ENCODE measurements at places on chromosomes 6 and 20.

- DNase-seq = no peak
Measured at GRCh38 chr6:128107682-128108081, 206.8 kb upstream of the THEMIS start.

DNA sequence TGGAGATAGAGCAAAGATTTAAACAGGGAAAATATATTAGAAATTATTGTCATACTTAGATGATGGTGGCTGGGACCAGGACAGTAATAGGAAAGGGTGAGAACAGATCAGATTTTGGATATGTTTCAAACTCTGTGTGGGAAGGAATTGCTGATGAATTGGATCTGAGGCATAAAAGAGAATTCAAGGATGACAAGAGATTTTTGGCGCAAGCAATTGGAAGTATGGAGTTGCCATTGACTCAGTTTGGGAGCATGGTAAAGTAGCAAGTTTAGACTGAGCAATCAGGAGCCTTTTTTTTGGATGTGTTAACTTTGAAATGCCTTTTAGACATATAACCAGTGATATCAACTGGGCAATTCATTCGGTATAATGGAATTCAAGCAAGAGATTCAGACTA is 14.4 kb downstream of the TAB2 start:
- no peak for DNase-seq

DNA sequence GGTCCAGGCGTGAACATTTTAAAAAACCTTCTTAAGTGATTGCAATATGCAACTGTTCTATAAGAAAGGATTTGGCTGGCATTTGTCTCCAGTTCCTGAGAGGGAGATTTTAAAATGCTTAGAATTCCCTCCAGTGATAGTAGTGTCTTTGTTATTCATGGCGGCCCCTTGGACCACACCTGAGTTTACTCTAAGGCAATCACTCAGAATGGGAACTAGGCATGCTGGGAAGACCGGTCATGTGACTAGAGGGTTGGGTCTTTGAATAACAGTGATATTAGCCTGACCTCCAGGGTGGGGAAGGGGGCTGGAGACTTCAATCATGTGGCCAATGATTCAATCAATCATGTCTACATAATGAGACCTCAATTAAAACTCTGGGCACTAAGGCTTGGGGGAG is 50.7 kb upstream of the UTRN start:
- DNase-seq = no peak

DNA sequence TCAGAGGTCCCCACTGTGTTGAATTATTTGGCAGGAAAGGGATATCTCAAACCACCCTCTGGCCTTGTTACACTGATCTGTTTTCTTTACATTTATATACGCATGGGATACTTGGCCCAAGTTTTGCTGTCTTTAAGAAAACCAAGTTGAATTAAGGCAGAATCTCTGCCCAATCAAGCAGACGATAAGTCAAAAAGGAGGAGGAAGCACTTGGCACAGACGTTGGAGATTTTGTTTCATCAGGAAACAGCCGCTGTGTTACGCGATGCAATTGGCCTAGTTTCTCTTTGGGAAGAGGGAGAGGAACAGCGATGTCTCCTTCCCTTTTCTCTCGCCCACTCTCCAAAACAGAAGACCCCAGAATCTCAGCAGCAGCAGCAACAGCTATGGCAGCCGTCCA is 20.2 kb upstream of the NAA20 start:
- DNase-seq = no peak

DNA sequence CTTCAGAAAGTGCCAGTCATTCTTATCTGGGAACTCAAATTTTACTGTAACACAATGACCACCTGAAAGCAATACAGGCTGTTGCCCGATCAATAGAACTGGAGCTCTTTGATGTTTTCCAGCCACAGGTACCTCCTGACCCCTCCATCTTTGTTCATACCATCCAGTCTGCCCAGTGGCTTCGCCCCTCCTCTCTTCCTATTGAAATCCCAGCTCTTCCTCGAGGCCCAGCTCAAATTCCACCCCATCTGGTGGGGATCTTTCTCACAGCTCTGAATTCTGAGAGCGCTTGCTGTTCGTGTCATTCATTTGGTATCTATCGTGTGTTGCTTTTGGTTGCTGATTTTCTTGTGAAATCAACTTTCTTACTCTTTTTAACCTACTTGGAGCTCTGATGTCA is 87.9 kb upstream of the CNKSR3 start:
- no peak for DNase-seq

DNA sequence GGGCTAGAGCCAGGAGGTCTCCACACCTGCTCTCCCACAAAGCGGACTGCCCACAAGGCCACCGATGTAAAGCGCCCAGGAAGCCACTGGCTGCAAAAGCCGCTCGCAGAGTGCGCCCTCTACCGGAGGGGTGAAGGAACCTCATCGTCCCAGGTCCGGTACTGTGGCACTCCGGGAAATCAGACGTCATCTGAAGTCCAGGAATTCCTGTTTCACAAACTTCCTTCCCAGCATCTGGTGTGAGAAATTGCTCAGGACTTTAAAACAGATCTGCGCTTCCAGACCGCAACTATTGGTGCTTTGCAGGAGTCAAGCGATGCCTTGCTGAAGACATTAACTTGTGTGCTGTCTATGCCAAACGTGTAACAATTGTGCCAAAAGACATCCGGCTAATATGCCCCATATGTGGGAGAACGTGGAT is 115.1 kb upstream of the ARID1B start:
- peak; percentile 39 for DNase-seq

- DNase-seq = no peak
Measured at GRCh38 chr20:22411627-22412450, 172.5 kb downstream of the FOXA2 start.

- DNase-seq = no peak
Measured at GRCh38 chr20:48844996-48845395, 17.2 kb upstream of the PREX1 start.

GRCh38 chr6:10901770-10902169 is 14.9 kb downstream of the SYCP2L start:
- DNase-seq = no peak

GRCh38 chr20:571754-572441 is 28.3 kb upstream of the CSNK2A1 start:
- DNase-seq = no peak

DNA sequence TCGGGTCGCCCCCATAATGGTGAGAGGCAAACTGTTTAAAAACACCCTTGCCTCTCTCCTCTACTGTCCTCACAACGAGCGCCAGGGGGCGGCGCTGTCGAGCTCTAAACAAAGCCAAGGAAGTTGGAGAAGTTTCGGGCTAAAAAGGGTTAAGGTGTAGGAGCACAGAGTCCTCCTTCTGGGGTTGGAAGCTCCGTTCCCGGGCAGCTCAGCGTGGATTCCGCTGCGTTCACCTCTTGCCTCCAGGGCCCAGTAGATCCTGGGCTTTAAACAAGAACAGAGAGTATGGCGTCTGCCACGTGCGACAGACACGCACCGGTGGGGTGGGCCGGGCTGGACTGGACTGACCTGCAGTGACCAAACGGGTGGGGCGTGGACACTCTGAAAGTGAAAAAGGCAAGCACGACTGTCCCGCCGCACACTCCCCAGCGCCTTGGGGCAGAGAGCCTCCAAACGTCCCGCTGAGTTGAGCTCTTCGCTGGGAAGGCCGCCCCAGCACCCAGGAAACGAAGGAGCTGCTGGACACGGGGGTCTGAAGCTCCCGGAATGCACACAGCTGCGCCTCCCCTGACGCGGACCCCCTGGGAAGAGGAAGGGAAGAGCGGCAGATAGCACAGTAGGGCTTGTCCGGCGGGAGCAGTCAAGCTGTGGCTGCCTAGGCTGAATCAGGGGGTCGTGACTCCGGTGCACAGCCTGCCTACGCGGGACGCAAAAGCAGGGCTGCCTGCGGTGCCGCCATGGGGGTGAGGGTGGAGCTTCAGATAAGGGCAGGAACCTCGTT is 1.6 kb upstream of the THBD start:
- peak; percentile 68 for DNase-seq

DNA sequence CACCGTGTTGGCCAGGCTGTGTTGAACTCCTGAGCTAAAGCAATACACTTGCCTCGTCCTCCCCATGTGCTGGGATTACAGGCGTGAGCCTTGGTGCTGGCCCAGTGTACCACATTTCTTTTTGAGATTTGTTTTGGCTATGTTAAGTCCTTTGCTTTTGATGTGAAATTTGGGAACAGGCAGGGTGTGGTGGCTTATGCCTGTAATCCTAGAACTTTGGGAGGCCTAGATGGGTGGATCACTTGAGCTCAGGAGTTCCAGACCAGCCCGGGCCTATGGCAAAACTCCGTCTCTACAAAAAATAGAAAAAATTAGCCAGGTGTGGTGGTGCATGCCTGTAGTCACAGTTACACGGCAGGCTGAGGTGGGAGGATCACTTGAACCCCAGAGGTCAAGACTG is 40.2 kb downstream of the GINS1 start:
- DNase-seq = no peak

DNA sequence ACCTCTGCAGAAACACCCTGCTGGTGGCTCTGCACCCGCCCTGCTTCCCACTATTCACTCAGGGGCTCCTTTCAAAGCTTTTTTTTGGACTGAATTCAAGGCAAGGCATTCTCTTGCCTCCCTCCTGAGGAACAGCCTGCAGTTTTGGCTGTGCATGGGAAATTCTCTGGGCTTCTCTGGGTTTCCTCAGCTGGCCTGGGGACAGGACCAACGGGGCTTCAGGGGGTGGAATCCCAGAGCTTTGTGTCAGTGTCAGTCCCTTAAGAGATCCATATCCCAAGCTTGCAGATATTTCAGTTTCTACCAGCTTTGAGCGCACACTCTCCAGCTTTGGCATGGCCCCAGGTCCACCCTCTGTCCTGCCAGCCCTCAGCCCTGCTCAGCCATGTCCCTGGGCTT is 2.0 kb downstream of the SCRT2 start:
- DNase-seq = no peak

GRCh38 chr6:143778926-143779325 is 64.2 kb upstream of the LTV1 start:
- DNase-seq = no peak

GRCh38 chr6:152160346-152160745 is 352.9 kb downstream of the ESR1 start:
- DNase-seq = no peak

DNA sequence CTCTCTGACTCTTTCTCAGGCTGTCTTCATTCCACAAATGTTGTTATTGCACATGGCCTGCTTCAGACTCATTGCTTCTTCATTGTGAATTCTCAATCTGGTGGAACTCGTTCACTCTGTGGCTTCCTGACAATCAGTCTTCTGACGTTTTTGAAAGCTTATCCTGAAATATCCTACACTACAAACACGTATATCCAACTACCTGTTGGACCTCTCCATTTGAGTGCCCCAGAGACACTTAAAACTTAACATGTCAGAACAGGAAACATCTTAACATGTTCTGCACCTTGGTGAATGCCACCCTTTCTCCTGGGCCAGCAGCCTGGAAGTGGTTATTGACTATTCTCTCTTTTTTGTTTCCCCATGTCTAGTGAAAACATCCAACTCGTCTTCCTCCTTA is 50.8 kb downstream of the AIG1 start:
- no peak for DNase-seq

GRCh38 chr20:21096321-21097043 is 9.7 kb downstream of the LINC00237 start:
- DNase-seq = peak; percentile 62

- no peak for DNase-seq
Measured at GRCh38 chr6:104579310-104579863, 280.3 kb downstream of the HACE1 start.

- DNase-seq = peak; percentile 30
Measured at GRCh38 chr6:90219209-90219985, 77.2 kb downstream of the BACH2 start.

GRCh38 chr20:58711266-58712051 is 18.9 kb downstream of the NPEPL1 start:
- no peak for DNase-seq

DNA sequence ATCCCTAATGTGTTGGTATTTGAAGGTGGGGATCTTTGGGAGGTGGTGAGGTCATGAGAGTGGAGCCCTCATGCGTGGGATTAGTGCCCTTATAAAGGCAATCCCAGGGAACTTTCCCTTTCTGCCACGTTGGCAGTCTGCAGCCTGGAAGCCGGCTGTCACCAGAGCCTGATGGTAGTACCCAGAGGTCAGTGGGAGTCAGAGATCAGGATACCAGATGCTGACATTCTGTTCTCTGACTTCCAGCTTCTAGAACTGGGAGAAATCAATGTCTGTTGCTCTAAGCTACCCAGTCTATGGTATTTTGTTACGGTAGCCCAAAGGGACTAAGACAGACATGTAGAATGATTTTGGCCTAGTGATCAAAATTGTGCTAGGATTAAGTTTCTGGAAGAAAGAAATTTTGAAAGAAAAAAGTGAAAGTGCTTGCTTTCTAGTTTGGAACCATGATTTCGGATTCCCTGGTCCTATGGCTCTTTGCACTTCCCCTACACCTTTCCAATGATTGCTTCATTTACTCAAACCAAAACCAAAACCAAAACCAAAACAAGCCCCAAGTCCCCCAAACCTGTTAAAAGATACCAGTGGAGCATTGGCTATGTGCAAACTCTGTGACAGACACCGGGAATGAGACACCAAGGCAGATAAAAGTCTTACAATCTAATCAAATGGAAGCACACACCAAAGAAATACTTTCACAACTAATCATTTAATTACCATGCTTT is 173.7 kb upstream of the ZNF217 start:
- DNase-seq = no peak

DNA sequence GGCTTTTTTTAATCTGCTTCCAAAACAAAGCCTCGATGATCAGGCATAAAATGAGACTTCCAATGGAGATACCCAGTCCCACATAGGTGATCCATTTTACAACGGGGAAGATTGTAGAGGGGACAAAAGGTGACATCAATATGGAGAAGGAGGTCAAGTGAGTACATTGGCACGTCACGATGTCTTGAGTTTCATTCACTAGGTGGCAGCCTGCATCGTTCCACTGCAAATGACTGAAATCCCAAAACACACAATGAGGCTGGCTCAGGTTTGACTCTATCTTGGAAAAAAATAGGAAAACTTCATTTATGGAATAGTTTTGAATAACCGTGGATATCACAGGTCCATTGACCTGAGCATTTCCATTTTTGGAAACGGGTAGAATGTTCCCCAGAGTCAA is 32.5 kb downstream of the ADGRF1 start:
- DNase-seq = no peak

GRCh38 chr20:51535075-51535386 is 7.5 kb downstream of the NFATC2 start:
- DNase-seq = no peak

DNA sequence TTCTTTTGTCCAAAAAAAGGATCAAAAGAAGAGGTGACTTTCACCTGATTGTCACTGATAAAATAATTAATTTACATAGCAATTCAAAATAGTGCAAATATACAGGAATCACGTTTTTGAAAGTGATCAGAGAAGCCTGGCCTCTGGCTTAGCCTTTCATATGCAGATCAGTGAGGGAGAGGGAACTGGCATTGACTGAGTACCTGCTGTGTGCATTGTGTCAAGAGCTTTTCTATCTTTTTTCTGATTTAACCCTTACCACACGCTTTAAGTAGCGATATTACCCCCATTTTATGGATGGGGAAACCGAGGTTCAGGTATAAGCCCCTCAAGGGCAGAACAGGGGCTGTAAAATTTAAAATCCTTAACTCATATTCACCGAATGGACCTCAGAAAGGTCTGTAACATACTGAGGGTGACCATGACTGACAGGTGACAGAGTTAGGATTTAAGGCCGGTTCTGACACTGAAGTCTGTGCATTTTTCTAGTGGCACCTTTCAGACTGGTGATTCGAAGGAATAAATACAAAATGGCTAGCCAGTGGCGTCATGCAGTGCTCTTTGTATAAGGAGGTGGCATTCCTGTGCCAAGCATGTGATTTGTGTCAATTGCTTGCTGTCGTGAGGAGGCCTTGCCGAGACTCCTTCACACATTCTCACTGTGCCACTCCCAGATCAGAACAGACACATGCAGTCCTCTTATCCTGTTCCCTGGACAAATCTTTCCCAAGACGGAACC is 310.2 kb downstream of the TSHZ2 start:
- DNase-seq = no peak
